ENCODE measurements at places on chromosomes 13 and 19.
A peak's percentile ranks its signal among the peaks of the same experiment; 100 is the strongest.

DNA sequence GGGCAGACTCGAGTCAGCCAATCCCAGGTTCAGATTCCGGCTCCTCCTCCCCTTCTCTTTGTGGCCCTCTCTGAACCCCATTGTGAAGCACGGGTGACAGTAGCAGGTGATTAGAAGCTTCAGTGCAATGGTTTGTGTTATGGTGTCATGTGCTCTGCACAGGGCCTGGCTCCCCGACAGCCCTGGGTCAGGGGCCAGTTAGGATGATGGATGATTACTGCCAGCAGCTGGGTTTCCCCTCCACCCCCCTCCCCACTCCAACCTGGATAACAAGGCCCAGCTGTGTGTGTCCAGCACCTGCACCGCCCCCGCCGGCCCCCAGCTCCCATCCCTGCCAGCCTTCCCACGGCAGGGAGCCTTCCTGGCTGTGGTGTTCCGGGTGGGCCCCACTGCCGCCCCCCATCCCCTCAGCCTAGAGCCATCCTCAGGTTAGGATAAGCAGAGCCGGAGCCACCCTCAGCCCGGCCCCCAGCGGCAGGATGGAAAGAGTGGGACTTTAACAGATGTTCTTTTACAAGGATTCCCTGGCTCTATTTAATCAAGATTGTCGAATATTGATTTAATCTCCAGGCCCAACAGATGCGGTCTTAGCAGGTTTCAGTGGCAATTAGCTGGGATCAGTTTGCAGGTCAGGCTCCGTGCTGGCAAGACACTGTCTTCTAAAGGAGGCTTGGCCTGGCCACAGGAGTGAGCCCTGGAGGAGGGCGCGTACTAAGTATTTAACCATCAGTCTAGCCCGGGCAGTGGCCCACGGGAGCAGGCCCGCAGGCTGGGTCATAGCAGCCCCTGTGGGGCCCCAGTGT, 156.2 kb downstream of the SIPA1L3 start:
- no peak for DNase-seq

DNA sequence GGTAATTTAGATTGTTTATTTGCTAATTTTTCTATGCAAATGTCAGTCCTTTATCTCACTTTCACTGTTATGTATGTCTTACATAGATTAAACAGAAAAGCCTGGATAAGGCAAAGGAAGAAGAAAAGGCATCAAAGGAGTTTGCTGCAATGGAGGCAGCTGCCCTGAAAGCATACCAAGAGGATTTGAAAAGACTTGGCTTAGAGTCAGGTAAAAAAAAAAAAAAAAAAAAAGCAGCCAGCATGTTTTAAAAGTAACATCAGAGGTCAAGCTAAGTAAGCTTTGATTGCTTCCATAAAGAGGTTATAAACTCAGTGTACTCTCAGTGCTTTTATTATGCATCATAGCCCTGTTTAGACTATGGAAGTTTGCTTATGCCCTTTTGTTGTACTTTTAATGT, 3.8 kb downstream of the WBP4 start:
- no peak for DNase-seq

GRCh38 chr19:3890591-3890990, 10.1 kb downstream of the ATCAY start:
- no peak for DNase-seq

GRCh38 chr13:46178821-46179220, 3.2 kb downstream of the LCP1 start:
- DNase-seq, result no peak

DNA sequence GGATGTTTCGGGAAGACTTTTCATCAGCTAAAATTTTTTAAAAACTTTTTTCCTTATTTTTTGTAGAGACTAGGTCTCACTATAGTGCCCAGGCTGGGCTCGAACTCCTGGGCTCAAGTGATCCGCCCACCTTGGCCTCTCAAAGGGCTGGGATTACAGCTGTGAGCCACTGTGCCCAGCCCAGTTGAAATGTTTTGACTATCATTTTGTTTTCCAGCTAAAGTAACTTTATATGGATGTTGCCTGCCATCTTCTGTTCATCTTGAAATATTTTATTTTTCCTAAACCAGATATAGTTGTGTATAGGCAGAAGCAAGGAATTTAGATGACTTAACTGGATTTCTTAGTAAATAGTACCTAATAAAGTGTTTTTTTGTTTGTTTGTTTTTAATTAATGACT, 7.0 kb downstream of the CAB39L start:
- no peak for DNase-seq

- peak; percentile 41 for DNase-seq
Measured at GRCh38 chr13:89401264-89401675, 1730.1 kb downstream of the SLITRK5 start.

DNA sequence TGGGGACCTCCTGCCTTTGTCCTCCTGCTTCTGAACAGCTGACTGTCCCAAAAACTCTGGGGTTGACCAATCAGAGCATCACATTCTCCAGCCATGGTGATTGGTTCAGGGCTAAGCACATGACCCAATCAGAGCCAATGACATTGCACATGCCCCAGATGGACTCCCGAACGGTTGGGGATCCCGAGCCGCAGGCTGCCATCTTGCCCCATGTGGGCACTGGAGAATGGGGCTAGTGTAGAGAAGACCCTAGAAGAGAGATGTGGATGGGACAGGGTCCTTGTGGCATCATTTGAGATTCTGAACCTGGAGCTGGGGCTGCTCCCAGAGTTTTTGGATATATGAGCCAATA, 31.3 kb upstream of the PEPD start:
- DNase-seq, result no peak

DNA sequence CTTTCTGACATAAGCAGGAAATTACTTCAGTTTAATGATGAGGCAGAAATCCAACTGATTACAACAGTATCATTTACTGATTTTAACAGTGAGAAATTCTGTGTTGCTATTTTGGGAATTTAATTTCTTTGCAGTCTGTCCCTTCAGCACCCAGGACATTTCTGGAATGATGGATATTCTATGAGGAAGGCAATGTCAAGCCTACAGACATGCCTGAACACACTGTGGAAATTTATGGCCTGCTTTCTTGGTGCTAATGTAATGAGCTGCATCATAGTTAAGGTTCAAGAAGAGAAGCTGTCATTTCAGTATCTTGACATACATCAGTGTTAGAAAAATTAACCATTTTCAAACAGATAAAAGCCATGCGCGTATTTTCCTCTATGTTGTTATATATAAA, 87.7 kb downstream of the SLITRK1 start:
- no peak for DNase-seq

DNA sequence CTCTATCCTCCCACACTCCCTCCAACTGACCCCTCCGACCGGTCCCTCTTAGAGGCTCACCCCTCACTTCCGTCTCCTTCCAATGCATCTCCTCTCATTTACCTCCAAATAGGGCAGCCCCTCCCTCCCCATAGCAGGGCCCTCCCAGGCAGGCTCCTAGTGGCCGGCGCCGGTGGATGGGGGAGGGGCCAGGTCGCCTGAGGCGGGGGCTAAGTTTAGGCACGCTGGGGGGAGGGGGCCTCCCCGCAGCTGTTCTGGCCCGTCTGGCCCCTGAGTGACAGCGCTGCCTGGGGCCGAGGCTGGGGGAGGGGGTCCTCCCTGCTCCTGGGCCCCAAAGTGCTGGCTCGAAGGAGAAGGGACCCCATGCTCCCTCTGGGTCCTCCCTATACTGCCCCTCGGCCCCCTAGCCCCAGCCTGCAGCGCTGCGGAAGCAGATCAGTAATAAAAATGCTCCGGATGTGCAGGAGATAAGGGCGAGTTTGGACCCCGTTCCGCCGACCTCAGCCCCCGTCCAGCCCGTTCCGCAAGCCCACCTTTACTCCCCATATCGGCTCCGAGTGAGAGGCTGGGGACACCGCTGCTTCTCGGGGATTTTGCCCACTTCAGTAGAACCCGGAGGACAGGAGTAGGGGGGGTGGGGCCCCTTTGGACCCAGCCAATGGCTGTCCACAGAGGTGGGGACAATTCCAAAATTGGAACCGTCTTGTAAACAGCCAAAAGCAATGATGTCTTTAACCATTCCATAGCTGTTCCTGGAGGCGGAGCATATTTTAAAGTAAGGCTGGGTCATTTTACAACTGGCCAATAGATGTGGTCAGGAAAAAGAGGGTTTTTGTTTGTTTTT, 4.0 kb downstream of the RTN2 start:
- DNase-seq, result no peak

GRCh38 chr13:103238441-103238840, 172.2 kb upstream of the SLC10A2 start:
- DNase-seq, result no peak

GRCh38 chr13:112843392-112844111, 125.5 kb upstream of the MCF2L start:
- DNase-seq, result no peak

Measured in NCI-H226 (cell line).